ENCODE measurements at places on chromosomes 12 and 14.

DNA sequence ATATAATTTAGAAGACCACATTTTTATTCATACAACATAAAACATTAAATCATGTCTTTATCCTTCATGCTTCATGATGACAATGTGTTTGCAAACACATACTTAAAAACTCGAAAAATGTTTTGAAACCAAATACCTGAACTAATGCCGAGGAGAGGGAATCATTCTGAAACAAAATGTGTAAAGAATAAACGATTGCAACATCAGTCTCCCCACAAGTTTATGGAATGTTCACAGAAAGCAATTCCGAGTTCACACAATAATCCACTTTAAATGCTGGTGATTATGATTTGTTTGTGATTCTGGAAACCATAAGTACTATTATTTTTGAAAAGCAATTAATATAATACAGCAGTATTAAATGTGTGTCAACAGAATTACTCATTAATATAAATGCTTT, 84.5 kb upstream of the PDZRN4 start:
- no peak for DNase-seq

GRCh38 chr14:47211263-47211662, 464.1 kb downstream of the MDGA2 start:
- DNase-seq, result no peak

DNA sequence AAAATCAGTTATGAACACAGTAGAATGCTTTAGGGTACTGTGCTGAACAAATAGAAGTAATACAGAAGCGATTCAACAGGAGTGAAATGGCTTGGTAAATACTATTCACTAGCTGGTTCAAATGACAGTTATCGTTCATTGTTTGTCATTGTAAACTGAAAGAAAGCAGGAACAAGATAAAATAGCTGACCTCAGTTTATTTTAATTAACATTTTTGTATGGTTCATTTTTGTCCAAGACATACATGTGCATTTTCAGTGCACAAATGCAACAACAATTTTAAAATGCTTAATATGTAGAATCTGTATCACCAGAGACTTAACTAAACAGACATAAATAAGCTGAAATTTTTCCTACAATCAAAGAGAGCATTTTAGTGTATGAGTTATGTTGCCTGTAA, 49.9 kb downstream of the ALX1 start:
- no peak for DNase-seq

- no peak for DNase-seq
Observed at GRCh38 chr12:109098183-109098604, 797 bp downstream of the UNG start.

DNA sequence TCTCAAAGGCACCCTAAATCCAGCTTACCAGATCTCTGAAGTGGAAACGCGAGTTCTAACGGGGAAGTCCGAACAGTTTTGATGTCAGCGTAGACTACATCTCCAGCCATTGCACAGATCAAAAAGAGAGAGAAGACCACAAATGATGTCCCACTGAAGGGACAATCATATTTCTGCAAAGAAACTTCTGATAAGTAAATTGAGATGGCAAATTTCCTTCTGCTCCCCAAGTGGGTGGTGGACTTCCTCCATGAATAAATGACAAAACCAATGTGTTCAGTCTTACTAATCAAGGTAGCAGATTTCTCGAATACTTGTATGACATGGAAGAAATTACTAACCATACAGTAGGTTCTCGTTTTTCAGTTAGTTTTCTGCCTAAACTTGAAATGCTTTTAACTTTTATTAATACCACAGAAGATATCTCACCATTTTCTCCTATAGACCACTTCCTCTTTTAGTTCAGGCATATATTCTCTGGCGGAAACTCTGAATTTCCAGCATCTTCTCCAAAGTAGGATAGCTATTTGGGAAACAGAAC, at the start of gene CLECL1:
Gene CLECL1, minus strand, starts transcription at position 177 of the 541 bp plus-strand sequence.
- DNase-seq, result no peak

DNA sequence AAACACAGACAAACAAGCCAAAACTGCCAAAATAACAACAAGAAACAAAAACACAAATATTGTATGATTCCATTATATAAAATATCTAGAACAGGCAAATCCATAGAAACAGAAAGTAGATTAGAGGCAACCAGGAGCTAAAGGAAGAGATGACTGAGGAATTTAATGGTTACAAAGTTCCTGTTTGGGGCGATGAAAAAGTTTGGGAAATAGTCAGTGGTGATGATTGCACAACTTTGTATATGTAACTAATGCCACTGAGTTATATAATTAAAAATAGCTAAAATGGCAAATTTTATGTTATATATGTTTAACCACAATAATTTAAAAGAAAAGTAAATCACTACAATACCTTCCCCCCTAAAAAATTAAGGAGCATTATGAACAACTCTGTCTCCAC, 24.5 kb downstream of the GNPTAB start:
- no peak for DNase-seq

- DNase-seq, result no peak
Observed at GRCh38 chr12:109462868-109463692, 14.0 kb downstream of the KCTD10 start.

GRCh38 chr12:28177461-28177860, 12.8 kb upstream of the CCDC91 start:
- DNase-seq, result no peak

Data from activated CD4-positive, CD25-positive, alpha-beta regulatory T cell (primary cell).